ENCODE measurements at places on chromosomes 5 and 9.

GRCh38 chr9:136947955-136948510 is 3.0 kb downstream of the C8G start:
- DNase-seq, result peak; percentile 69

GRCh38 chr5:72959257-72959656 is 3.4 kb downstream of the FCHO2 start:
- DNase-seq, result no peak

GRCh38 chr9:30511666-30512065 is 1872.8 kb upstream of the ACO1 start:
- no peak for DNase-seq

DNA sequence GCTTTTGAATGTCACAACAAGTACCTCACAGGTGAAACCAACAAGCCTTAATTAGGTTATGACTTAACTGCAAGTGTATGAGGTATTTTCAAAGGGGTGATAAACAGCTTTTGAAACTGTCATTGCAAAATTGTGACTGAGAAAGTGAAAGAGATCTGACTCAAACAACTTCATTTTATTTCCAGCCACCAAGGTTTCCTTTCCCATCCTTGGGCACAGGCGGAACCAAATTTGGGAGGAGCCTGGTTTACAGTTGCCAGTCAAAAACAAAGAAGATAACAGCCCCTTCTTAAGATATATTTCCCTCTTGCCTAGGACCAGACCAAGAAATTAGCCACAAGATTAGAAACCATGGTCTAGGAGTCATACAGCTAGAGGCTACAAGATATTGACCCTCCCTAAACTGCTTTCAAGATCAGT is 417.1 kb downstream of the CSNK1G3 start:
- DNase-seq, result no peak

DNA sequence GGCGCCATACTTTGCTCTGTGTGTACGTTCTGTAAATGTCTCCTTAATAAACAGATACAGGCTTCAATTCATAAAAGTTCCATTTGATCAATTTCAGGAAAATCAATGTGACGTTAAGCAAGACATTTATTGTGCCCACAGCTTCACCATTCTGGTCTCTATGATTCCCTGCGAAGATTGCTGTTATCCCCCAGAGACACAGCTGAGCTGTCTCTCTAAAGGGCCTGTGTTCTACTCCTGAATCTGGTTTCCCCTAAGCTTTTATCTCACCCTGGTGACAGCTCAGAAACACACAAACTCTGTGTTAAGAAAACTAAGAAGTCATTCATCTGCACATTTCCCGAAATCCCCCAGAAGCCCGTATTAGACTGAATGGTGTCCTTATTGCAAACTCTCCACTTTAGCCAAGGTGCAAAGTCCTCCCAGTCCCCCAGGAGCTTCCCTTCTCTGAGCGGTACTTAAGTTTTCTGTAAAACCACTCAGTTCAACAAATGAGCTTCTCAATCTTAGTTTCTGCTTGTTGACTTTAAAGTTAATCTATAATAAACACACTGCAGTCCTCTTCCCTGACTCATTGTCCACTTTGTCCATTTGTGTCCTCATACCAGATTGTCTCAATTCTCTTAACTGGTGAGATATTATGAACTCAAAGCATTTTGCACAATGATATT is 1.4 kb upstream of the C5orf15 start:
- DNase-seq, result no peak

GRCh38 chr5:6482735-6483134 is 34.1 kb downstream of the UBE2QL1 start:
- no peak for DNase-seq

DNA sequence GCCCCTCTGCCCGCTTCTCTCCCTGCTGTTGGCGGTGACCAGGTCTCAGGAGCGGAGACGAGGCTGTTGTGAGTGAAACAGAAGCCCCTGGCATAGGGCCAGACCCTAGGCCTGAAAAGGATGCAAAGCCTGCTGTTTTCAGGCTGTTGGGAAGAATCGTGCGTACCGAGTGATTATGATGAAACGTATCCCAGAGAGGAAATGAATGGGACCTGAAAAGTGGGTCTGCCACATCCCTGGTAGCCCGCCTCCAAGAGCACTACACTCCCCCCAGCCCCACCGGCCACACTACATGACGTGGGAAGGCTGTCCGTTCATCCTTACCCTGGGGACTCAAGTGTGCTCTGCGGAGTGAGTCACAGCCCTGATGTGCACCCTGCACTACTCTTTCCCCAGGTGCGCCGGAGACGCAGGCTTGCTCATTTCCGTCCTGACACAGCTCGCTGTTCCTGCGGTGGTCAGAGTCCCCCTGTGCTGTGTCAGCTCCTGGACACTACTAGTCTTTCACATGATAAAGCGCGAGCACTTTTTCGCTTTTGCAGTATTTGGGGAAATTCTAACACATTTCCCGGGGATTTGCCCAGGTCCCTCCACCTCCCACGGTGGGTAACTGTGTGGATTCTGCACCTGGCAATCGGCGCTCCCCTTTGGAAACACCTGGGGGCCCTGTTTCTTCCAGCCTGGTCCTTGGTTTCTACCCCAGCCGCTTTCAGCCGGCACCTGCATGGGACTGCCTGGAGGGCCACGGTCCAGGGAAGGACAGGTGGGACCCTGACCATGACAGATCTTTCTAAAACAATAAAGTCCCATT is 91.5 kb downstream of the ANKRD33B start:
- no peak for DNase-seq

GRCh38 chr9:33468797-33469621 is 4.7 kb downstream of the NOL6 start:
- no peak for DNase-seq

DNA sequence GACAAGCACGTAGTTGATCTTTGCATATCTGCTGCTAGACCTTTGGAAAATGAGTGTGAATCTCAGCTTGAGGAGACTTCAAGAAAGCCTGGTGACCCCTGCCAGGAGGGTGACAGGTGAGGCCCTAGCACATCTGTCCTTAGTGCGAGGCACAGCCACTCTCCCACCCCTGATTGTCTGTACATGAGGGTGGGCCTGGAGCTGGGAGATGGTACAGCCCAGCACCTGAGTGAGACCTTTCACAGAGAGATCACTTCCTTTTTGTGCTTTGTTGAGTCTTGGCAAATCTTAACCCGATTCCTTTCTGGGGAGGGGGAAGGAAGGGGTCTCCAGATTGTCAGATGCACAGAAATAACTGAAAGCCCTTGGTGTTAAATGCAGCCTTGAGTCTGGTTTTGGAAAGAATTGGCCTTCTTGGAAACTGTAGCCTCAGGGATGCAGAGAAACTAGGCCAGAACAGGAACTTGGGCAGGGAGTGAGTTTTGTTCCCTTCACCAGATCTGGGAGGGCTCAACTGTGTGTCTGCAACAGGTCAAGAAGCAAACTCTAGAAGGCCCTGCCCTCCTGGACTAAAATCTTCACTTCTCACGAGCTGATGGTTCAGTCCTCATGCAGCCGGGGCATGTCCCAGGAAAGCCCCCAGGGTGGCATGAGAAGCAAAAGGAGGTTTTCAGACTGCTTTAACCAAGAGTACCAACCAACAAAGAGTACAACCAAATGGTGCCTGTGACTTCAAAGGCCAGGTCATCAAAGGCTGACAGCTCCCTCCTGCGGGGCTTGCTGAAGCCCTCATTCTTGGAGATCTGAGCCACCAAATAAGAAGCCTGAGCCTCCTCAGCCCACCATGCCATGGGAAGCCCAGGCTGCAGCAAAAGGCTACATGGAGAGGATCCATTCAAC is 20.8 kb upstream of the SEMA4D start:
- DNase-seq, result no peak

DNA sequence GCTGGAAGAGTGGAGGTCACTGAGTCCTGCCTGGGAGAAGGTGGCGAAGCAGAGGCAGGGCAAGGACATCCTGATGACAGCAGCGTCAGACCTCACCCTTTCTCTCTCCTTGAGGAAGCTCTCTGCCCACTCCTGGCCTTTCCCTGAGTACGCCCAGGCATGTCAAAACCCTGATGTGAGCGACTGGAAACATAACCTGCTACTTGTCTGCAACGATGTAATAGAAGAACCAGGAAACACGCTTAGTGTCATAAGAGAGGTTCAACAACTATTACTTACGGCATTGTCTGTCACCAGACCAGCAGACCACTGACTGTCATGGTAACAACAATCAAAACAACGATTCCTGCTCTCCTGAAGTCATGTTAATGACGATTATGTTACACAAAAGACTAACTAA is 152.4 kb downstream of the ACTL7B start:
- DNase-seq, result no peak

DNA sequence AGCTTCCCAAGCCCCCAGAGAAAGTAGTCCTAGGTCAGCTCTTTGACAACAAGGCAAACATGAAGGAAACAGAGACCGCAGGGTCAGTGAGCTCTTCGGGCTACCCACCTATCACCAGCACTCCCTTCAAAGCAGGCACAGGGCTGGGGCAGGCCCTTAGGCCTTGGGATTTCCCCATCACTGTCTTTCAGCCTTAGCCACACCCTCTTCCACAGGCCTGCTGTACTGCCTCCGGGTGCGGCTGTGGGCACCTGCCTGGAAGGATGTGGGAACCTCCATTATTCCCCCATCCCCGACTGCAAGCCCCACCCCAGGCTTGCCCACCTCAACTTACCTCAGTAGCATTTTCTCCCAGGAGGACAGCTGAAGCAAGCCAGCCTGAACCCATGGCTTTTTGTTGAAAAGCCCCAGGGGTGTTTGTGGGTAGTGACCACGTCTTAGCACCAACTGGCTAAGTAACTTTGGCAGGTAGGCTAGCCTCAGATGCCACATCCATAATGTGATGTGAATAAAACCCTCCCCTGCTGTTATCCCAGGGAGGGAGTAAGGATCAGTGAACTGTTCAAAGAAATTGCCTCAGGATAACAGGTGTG is 100.2 kb downstream of the PIK3R1 start:
- DNase-seq, result no peak

- DNase-seq, result peak; percentile 46
Measured at GRCh38 chr5:56155992-56156584, 77.0 kb downstream of the ANKRD55 start.

DNA sequence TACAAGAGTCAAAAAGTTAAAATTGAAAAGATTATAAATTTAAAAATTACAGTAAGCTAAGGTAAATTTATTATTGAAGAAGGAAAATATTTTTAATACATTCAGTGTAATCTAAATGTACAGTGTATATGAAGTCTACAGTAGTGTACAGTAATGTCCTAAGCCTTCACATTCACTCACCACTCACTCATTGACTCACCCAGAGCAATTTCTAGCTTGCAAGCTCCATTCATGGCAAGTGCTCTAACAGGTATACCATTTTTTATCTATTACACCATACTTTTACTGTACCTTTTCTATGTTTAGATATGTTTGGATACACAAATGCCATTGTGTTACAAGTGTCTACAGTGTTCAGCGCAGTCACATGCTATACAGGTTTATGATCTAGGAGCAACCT is 389.7 kb downstream of the RASEF start:
- DNase-seq, result no peak

- no peak for DNase-seq
Measured at GRCh38 chr5:135887881-135888614, 7.6 kb downstream of the IL9 start.

GRCh38 chr5:114702136-114702535 is 340.3 kb downstream of the KCNN2 start:
- no peak for DNase-seq

GRCh38 chr5:147949711-147950573 is 43.6 kb upstream of the C5orf46 start:
- peak; percentile 68 for DNase-seq

DNA sequence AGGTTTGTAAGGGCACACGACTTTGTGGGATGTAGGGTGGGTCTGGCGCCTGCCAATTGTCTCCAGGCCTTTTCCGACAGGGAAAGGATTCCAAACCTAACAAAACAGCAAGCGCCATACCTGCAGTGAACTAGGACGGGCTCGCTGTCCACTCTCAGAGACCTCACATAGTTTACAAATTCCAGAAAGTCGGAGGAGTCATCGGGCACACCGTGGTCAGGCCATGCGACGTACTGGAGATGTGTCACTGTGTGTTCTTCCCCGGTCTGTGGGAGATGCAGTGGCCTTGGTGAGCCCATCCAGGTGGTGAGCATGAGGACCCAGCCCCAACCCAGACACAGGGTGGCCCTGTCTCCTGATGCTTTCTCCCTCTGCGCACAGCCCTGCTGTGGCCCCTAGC is 61.3 kb upstream of the EPB41L4B start:
- DNase-seq, result no peak

DNA sequence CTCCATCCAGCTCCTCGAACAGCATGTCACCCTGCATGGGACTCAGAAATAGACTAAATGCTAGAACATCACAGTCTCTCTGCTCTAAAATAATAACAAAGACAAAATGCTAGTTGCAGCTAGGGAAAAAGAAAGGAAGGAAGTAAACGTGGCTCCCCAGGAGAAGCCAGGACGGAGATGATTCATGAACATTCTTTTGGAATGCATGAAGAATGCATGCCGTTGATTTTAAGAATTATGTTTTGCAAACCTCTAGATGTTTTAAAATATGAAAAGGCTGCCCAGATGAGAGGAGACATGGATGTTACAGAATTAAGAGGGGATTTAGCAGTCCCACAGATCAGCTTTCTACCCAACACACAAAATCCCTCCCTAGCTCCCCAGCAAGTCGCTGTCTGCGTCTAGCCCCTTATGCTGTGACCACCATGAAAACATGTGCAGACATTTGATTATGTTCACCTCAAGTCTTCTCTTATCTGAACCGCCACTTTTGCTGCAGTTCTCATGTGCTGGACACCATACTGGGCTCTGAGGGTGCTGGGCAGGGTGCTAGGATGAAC is 139.4 kb upstream of the LMX1B start:
- peak; percentile 15 for DNase-seq

DNA sequence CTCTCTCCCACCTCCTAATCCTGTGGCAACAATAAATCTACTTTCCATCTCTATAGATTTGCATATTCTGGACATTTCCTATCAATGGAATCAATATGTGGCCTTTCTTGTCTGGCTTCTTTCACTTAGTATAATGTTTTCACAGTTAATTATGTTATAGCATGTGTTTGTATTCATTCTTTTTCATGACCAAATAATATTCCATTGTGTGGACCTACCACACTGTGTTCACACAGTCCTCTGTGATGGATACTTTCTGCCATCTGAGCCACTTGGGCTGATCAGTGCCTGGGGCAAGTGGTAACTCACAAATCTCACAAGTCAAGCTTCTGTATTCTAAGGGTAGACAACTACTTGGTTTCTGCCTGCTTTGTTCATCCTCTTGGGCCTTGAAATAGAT is 48.7 kb upstream of the POMT1 start:
- DNase-seq, result no peak

GRCh38 chr5:78908173-78909061 is 76.7 kb downstream of the ARSB start:
- DNase-seq, result peak; percentile 34

- no peak for DNase-seq
Measured at GRCh38 chr9:89929673-89930480, 325.1 kb downstream of the GADD45G start.

DNA sequence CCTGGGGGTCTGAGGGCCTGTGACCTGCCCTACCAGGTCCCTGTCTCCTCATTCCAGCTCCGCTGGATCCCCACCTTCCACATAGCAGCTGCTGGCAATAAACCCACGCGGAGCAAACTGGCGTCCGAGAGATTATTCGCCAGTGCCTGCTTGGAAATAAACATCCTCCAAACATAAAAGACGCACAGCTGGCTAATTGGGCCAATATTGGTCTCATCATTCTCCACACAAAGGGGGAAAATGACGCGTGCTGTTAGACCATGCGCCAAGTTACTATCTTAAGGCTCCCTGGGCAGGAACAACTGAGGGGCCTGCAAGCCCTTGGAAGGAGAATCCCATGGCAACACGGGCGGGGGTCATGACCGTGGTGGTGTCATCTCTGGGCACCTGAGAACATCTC is 73.3 kb upstream of the SARDH start:
- no peak for DNase-seq
